Bronchial epithelial cell (primary cell): ENCODE measurements at places on chromosomes 5 and 9.

GRCh38 chr5:158847772-158848171 is 251.9 kb downstream of the EBF1 start:
- DNase-seq = no peak

DNA sequence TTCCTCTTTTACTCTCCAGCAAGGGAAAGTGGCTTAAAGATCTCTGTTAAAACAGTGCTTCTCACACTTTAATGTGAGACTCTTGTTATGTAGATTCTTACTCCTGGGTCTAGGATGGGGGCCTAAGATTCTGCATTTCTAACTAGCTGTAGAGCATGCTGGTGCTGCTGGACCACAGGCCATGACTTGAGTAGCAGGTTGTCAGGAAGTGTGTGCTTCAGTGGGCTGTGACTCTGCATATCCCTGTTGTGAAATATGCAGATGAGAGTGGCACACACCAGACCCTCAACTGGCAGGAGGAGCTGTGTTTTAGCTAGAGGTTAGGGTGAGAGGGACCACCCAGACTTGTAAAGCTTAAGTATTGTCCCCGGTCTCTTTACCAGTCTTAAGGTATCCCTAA is 191.1 kb upstream of the DMRT1 start:
- peak; percentile 55 for DNase-seq

- DNase-seq = no peak
These were observed at the start of gene SEPTIN8 for GRCh38 chr5:132777209-132778069. Gene SEPTIN8 (minus strand): TSS chr5:132777239. CDS start chr5:132777137, 102 bp downstream.

DNA sequence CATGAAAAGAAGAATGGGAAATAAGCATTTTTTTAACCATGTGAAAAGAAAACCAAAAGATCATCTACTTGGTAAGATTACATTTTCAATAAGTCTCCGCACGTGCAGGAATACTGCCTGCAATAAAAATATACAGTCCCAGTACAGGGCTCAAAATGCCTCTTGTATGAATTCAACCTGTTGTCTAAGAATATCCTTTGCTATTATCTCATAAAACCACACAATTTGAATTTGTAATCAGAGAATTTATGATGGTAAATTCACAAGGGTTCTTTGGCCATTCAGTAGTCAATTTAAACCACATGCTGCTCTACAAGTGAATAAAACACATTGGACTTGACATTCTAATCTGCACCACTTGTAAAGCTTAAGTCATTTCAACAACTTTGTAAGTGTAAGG is 46.6 kb downstream of the ST8SIA4 start:
- no peak for DNase-seq

GRCh38 chr5:44426944-44427343 is 37.7 kb upstream of the FGF10 start:
- no peak for DNase-seq

DNA sequence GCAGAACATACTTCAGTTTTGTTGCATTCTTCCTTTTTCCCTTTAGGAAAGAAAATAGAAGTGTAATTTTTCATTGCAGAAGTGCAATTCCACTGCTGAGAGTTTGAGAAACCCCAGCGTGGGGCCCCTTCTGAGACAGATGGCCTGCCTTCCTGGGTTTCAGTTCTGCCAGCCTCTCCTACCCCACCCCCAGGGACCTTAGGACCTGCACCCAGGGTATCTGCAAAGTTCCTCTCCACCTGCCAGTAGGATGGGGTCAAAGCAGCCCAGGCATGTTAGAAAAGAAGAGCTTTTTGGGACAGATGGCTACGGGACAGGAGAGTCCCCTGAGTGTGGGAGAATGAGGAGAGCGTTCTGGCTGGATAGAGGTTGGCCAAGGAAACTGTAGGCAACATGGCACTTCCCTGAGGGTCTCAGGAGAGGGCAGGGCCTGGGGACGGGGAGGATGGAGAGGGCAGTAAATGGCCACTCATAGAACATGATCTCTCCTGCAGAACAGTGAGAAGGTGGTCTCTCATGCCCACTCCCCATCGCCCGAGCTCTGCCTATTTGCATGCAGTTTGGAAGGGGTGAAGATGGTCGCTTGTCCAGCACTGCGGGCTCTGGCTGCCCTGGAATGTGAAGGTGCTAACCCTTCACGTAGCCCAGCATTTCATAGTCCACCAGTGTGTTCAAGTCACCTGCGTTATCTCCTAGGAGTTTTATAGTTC is at the start of gene TIFAB:
TIFAB (minus strand) TSS at position 31 of the 710 bp plus-strand sequence. CDS start 2,412 bp downstream, outside the sequence.
- no peak for DNase-seq
